Stimulated activated CD8-positive, alpha-beta memory T cell treated with anti-CD3 and anti-CD28 coated beads, Interleukin-7, amount 100 ng/mL, for 1 hour (primary cell): ENCODE measurements at places on chromosomes 4 and X.

DNA sequence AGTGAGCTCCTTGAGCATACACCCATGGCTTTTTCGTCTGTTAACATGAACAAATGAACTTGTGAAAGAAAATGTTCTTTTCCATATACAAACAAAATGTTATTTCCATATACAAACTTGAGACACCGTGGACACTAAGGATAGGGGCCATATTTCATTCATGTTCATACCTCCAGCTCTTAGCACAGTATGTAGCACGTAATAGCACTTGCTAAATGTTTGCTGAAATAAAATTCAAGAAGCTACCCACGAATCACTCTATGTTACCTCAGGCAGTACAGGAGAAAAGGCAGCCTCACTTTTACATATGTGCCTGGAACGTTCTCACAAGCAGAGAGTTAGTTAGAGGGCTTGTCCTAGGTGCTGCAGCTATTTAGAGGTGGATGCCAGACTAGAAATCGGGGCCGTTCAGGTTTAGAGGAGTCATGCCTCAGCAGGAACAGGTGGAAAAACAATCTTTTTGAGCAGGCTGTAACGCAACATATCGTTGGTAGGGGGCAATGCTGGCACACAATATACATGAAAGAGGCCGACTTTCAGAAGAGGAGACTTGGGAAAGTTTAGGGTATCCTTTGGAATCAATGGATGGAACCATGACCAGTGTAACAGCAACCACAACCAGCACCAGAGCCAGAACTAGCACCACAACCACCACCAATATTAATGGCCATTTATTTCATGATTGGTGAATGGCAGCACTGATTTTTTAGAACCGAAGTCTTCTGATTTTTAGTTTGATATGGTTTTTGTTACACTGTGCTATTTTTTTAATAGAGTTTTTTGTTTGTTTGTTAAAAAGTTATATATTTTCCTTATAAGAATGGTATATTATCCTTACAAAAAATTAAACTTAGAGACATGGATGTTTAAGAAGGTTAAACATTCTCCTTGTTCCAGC lies 14.8 kb upstream of the PAQR3 start:
- no peak for DNase-seq

GRCh38 chrX:46130247-46130646 lies 415.0 kb downstream of the ZNF674 start:
- DNase-seq = no peak

DNA sequence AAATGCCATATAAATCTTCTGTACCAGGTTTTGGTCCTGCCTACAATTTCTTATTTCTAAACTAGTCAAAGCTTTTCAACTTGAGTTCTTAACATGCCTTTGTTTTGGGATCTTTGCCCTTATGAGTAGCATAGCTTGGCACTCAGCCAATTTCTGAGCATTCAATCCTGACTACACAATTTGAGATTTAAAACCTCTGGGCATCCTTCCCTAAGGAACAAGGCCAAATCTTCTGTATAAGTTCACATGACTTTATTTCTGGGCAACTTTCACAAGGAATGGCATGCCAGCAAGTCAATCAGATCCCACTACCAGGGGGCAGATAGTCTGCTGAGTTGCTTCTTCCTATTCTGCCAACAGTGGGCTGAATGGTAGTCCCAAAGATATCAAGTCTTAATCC lies 254.2 kb downstream of the ADAMTS3 start:
- DNase-seq = no peak

- DNase-seq = no peak
Measured at GRCh38 chr4:122695226-122695625, 37.3 kb upstream of the BBS12 start.

DNA sequence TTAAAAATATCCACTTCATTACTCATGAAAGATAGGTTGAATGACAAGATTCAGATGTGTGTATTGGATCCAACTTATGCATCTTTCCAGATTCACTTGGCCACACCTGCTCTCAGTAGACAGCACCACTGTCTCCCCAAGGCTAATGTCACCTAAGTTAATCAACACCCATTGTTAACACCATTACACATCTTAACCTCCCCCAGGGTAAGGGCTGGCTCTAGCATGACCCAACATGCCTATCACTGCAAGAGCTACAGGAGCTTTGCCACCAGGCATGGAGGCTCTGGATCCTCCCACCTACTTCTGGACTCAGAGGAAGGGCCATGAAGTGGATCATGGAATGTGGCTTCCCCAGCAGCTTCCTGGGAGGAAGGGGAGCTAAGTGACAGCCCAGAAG lies 32.8 kb upstream of the LSM6 start:
- no peak for DNase-seq

- DNase-seq = no peak
Measured at GRCh38 chr4:38519666-38520065, 144.3 kb upstream of the KLF3 start.

- no peak for DNase-seq
Measured at GRCh38 chr4:13176741-13177142, 307.4 kb downstream of the RAB28 start.

- DNase-seq = no peak
Measured at GRCh38 chrX:79081895-79082512, 62.5 kb upstream of the GPR174 start.

DNA sequence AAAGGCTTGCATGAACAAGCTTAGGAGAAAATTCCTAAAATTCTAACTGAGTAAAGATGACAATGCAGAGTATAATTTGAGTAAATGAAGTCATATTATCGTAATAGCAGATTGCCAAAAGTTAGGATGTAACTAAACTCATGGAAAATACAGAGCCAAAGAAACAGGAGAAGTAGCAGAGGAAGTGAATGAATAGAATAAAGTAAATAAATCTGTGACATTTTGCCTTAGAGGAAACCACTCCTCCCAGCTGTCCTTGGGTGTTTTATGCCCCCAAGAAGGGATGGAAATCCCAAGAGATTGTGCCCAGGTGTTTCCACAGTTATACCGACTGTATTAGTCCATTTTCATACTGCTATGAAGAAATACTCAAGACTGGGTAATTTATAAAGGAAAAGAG lies 1.9 kb upstream of the BMX start:
- no peak for DNase-seq

DNA sequence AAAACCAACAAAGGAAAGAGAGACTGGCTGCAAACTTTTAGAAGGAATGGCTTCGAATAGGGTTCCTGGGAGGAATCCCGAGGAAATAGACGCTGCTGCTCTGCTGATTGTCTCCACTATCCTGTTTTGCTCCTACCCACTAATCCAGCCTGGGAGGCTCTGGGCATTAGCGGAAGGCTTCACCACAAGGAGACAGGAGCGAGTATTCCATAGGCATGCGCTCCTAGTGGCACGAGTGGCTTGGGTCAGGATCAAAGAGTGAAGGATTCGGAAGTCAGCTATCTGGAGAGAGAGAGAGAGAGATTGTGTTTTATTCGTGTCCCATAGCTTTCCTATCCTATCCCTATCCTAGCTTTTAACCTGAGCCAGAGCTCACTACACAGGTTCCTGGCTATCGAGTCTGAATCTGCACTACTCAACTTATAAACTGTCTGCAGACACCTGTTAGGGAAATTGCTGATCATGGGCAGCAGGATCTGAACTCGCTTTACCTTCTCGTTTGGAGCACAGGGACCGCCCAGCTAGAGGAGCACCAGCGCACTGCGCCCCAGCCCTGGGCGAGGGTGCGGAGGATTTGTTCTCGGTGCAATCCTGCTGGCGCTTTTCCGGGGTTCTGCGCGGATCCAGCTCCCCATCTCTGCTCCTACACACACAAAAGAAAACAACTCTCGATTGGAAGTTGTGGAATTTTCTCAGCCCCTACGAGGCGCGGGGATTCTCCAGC lies 740 bp upstream of the NPY2R start:
- no peak for DNase-seq

DNA sequence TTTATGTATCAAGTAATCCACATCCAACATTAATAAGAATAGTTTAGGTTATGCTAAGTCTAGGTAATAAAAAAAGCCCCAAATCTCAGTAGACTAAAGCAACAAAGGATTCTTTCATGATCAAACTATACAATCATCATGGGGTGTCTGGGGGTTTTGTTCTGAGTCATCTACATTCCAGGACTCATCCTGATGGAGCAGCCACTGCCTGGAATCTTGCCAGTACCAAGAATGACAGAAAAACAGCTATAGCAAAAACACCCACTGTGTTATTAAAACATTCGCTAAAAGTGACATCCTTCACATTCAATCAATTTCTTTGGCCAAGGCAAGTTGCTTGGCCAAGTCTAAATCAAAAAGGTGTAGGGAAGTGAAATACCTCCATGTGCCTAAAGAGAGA lies 3.9 kb upstream of the ARHGEF38 start:
- no peak for DNase-seq

GRCh38 chr4:139682741-139683151 lies 17.1 kb downstream of the MGST2 start:
- DNase-seq = no peak

- no peak for DNase-seq
Measured at GRCh38 chr4:143438710-143439109, 74.8 kb upstream of the SMARCA5 start.

DNA sequence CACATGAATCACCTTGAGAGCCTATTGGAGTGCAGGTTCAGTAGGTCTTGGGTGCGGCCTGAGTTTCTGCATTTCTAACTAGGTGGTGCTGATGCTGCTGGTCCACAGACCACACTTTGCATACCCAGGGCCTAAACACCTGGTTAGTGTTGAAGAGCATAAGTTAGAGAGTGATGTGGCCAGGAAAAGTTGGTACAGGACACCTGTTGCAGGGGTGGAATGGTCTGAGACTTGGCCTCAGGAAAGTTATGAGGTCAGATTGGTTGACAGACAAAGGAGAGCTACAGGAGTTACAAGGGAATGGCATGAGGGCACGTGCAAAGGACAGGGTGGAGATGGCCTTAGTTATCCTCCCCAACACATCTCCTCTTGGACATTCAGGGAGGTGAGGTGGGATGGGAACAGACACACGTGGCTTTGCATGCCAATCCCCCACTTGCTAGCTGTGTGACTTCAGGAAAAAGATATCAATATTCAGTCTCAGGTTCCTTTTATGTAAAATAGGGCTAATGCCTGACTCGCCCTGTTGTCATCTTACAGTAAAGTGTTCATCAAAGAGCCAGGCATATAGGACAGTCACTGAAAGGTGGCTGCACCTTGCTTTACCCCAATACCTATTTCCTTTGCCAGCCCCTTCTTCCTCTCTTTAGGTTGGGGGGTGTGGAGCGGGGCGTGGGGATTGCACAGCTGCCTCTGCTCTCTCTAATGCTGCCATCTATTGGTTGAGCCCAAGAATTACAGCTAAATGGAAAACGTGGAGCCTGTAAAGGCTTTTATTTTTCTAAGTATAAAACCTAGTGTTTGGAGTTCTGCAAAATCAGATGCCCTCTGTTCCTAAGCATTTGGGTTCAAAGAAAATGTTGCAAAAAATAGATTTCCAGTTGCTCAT lies 47.5 kb downstream of the ATG4A start:
- no peak for DNase-seq

GRCh38 chr4:147370473-147370872 lies 110.4 kb upstream of the EDNRA start:
- DNase-seq = no peak

- no peak for DNase-seq
Measured at GRCh38 chr4:28562913-28563312, 1702.3 kb downstream of the STIM2 start.

DNA sequence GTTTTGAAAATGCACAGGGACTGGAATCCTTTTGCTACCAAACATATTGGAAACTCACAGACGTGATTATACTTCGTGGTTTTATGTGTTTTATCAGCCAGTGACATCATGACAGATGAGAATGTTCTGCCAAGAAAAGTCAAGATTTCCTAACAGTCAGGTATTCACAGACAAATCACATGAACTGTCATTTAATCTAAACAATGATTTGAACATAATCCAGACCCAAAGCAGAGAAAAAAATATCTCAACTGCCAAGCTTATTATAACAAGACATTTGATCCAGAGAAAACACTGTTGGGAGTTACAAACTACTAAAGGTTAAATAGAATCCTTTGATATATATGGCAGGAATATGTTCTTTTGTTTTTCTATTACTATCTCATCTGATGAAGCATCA lies 635.9 kb upstream of the FRG1 start:
- DNase-seq = no peak

- DNase-seq = no peak
Measured at GRCh38 chr4:168634276-168634802, 137.5 kb downstream of the PALLD start.

DNA sequence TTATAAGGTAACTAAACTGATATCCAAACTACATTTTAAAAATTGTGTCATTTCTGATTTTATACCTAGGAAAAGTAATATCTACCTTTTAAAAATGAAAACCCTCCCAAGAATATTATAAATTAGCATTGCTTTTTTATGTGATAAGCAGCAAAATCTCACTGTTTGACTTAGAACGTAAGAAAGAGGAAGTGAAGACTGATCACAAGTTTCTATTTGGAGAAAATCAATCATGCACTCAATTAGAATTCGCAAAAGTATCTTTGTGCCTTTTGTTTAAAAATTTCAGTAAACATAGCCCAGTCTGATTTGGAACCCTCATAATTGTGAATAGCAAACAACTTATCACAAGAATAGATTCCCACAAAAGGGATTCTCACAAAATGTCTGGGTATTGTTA lies 142.7 kb downstream of the TENM3 start:
- DNase-seq = no peak

DNA sequence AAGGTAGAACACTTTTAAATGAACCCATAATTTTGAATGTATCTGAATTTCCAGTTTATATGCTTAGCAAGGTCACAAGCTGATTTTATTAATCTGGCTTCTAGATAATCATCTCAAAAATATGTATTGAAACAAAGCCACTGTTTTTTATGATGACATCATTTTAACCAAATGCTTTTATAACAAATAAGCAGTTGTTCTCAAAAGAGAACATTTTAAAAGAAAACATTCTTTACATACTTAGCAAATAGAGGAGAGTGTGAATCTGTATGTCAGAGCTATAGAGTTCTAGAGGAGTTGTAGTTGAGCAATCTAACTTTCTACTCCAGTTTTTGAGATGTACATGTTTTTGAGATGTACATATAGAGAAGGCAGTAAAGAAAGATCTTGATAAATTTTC lies 42.5 kb downstream of the LAMP2 start:
- DNase-seq = no peak

DNA sequence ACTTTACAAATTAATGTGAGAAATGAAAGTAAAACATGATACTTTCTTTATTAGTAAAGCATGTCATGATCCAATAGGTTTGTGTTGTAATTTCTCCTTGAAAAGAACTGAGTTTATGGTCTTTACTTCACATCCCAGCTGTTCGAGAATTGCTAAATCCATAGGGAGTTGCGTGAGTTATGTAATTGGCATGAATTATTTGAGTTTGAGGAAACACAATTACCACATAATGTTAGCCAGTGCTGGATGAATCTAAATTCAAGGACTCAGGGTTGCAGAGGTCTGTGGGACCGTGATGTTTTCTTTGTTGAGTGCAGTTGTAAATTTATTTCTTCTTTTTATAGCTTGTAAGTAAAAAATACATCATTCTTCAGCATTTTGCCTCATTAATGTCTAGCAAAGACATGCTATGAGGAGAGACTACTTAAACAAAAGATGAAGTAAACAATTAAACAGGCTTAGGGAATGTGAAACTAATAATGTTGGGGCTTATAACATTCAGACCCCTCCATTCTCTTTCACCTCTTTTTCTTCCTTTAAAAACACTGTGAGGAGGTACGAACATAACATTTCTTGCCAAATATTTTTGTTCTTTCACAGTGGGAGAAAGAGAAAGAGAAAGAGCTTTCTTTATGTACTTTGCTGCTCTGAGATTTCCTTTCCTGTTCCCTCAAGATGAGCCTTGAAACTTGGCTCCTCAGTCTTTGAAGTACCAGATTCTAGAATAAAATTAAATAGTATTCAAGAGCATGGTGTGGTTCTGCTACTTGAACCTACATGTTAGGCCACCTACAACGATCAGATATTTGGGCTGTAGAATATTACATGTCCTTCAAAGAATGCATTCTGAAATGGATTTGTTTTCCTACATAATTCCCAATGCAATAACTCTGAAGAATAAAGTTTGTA lies 159.6 kb upstream of the ANK2 start:
- no peak for DNase-seq
